ENCODE measurements at places on chromosomes 5 and 9.

DNA sequence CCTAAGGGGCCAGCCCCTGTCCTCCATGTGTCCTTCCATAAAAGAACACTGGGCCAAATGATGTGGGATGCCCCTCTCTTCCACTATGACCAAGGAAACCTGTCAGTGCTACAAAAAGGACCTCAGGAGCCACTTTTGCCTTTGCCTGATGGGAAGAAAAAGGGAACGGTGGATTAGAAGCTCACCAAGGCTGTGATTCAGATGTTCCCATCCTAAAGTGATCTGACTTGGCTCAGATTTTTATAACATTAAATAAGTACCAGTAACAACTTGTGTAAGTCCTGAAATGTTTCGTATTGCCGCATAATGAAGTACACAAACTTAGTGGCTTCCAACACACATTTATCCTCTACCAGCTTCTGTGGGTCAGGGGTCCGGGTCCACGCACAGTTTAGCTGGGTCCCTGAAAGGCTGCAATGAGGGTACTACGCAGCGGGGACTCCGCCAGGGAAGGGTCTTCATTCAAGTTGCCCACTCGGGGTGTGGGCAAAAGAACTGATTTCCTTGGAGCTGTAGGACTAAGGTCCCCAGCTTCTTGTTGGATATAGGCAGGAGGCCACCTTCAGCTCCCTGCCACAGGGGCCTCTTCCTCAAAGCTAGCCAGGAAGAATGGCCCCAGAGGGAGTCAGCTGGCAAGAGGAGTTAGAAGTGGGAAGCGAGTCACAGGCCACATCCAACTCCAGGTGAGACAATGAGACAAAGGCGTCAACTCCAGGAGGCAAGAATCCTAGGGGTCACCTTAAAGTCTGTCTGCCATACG is 60.4 kb downstream of the RAPGEF1 start:
- DNase-seq: no peak

- no peak for DNase-seq
Observed at GRCh38 chr9:133708246-133709014, 29.7 kb downstream of the SARDH start.

GRCh38 chr9:124300312-124300711 is 42.6 kb downstream of the NEK6 start:
- DNase-seq: no peak

GRCh38 chr5:133853646-133854365 is 114.6 kb downstream of the C5orf15 start:
- DNase-seq: no peak

- no peak for DNase-seq
Observed at GRCh38 chr5:165327631-165328030, 1822.2 kb downstream of the MAT2B start.

- no peak for DNase-seq
Observed at GRCh38 chr9:137255448-137256114, 454 bp downstream of the NELFB start.
